Type B pancreatic cell (in vitro differentiated cells): ENCODE measurements at places on chromosomes 2 and 18.

DNA sequence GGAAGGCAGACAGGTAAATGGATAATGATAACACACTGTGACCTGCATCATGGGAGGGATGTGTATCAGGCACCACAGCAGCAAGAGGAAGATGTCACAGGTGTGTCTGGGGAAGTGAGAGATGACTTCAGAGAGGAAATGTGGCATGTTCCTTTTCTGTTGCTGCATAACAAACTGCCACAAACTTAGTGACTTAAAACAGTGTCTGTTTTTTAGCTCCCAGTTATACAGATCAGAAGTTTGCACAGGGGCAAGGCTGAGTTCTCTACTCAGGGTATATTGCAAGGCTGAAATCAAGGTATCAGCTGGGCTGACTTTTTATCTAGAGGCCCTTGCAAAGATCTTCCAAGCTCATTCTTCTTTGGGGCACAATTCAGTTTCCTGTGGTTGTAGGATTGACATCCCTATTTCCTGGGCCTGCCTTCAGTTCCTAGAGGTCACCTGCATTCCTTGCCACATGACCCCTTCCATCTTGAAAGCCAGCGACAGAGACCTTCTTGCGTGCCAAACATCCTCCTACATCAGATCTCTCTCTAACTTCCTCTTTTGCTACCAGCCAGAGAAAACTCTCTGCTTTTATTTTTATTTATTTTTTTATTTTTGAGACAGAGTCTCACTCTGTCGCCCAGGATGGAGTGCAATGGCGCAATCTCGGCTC lies 2.1 kb upstream of the MAP3K2 start:
- H3K27ac ChIP-seq = no peak overlapping the region
- H3K36me3 ChIP-seq = peaks cover 4% of the 10 kb centered on the region
- DNase-seq = no peak
- peaks cover 3% of the 10 kb centered on the region for H3K27me3 ChIP-seq

DNA sequence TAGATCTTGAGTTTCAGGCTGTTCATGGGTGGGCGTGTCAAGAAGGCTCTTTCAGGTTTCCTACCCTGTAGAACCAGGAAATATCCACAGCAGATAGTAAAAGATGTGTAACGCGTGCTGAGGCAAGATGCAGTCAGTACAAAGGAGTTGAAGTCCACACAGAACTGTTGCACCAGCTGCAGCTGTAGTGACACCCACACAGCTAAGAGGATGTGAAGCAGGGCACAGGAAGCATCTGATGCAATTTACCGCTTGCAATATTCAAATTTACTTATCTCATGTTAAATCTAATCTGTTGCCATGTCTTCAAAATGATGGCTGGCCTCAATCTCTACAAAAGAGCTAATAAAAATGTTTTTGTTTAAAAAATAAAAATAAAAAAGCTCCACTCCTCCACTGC lies 132.8 kb downstream of the ARHGAP15 start:
- no peaks in the 10 kb centered on the region for H3K36me3 ChIP-seq
- DNase-seq = no peak
- H3K4me3 ChIP-seq = no peak overlapping the region
- H3K4me1 ChIP-seq = peaks cover 5% of the 10 kb centered on the region
- no peak overlapping the region for H3K27ac ChIP-seq

DNA sequence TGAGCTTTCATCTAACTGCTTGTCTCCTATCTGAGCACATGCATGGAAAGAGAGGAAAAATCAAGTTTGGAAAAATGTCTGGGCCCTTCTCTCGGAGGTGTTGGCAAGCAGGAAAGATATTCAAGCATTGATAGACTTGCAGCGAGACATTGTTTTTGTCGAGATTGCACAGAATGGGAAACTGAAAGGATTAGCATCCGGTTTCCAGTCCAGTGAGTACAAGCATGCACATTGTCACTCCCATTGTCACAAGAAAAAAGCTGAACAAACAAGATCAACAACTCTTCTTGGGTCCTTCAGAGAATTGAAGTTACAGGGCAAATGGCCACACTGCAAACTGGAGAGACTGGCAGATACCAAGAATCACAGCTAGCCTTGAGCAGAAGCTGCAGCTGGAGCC lies 19.6 kb upstream of the MC5R start:
- no peaks in the 10 kb centered on the region for H3K4me1 ChIP-seq
- H3K27me3 ChIP-seq = peaks cover 33% of the 10 kb centered on the region
- H3K36me3 ChIP-seq = no peaks in the 10 kb centered on the region
- DNase-seq = no peak
- peak overlapping the region; percentile 3 for H3K4me3 ChIP-seq

DNA sequence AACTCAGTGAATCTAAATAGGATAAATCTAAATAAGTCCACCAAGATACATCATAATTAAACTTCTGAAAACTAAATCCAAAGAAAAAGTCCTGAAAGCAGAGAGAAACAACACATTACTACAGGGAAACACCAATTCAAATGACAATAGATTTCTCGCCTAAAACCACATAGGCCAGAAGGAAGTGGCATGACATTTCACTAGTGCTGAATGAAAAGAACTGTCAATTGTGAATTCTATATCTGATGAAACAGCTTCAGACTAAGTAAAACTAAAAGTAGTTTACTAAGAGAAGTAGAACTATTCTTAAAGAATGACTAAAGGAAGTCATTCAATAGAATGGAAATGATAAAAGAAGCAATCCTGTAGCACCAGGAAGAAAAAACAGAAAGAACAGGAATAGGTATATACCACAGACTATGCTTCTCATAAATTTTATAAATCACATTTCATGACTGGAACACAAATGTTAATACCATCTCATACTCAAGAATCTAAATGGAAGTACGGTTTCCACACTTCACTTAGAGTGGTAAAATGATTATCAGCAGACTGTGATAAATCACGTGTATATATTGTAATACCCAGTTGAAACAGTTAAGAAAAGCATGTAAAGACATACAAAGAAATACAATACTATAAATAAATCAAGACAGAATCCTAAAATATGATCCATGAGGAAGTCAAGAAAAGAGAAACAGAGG lies 46.4 kb downstream of the ASXL2 start:
- peaks cover 8% of the 10 kb centered on the region for H3K4me1 ChIP-seq
- H3K27ac ChIP-seq = no peak overlapping the region
- peaks cover 25% of the 10 kb centered on the region for H3K36me3 ChIP-seq

GRCh38 chr2:74421221-74421870 lies at the start of the genes C2orf81 and WDR54:
Gene C2orf81 (minus strand): TSS chr2:74421619. CDS start chr2:74421560, 59 bp downstream.
Gene WDR54 (plus strand): TSS chr2:74421730. CDS start chr2:74422154, 424 bp downstream.
- H3K4me1 ChIP-seq = peaks cover 14% of the 10 kb centered on the region
- peak within 1 kb of the TSS; percentile 96 for H3K4me3 ChIP-seq
- peaks cover 5% of the 10 kb centered on the region for H3K36me3 ChIP-seq
- DNase-seq = peak; percentile 92
- peaks cover 2% of the 10 kb centered on the region for H3K27me3 ChIP-seq
- H3K27ac ChIP-seq = peak within 1 kb of the TSS; percentile 88

DNA sequence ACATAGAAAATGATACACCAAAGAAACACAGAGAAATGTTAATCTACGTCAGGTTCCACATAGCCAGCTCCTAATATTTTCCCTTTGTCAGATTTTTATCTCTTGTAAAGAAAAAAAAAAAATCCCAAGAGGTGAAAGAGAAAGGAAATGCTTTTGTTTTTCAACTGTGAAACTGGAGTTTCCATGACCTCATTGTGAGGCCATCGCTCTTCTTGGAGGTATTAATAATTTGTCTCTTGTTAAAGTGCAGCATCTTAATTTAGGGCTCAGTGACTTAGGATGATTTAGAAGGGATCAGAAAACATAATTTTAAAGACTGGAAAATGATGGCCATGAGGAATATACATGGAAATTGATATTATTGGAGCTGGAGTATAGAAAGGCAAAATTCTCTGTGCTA lies 21.7 kb downstream of the ARHGAP28 start:
- DNase-seq = no peak
- H3K27ac ChIP-seq = peak overlapping the region; percentile 75
- peak overlapping the region; percentile 12 for H3K4me3 ChIP-seq
- H3K36me3 ChIP-seq = peaks cover 22% of the 10 kb centered on the region
- peaks cover 25% of the 10 kb centered on the region for H3K4me1 ChIP-seq
- no peaks in the 10 kb centered on the region for H3K27me3 ChIP-seq

GRCh38 chr2:73112026-73112912 lies 479 bp downstream of the RAB11FIP5 start:
- peaks cover 4% of the 10 kb centered on the region for H3K27me3 ChIP-seq
- no peak for DNase-seq
- H3K4me1 ChIP-seq = peaks cover 21% of the 10 kb centered on the region
- no peaks in the 10 kb centered on the region for H3K36me3 ChIP-seq
- H3K4me3 ChIP-seq = peak overlapping the region; percentile 93
- peak overlapping the region; percentile 93 for H3K27ac ChIP-seq

DNA sequence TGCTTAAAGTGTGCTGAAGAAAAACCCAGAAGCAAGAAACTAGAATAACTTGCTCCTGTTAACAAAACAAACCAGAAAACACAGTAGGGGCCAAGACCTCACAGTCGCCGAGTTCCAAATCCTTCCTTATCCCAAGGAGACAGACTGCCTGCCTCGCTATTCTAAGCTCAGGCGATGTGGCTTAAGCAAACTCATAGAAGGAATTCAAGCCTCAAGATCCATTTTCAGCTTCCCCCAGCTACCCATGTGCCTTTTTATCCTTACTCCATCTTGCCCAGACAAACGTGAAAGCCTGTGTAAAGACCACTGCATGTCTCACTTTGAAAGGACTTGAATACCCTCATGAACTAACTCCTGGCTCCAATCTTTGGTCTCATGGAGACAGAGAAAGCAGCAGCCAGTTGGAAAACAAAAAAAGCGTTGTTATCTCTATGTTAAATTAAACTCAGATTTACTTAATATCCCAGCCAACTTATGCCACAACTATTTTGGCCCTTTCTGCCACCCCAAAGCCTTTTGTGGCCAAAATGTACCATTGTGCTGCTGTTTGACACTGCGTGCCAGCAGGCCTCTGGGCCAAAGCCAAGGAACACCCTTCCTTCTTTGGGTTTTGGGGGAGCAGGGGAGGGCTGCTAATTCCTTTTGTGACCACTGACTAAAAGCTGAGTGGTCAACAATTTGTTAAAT lies 123.2 kb upstream of the FZD5 start:
- H3K4me1 ChIP-seq = peaks cover 10% of the 10 kb centered on the region
- no peak for DNase-seq
- no peaks in the 10 kb centered on the region for H3K36me3 ChIP-seq
- H3K4me3 ChIP-seq = no peak overlapping the region

DNA sequence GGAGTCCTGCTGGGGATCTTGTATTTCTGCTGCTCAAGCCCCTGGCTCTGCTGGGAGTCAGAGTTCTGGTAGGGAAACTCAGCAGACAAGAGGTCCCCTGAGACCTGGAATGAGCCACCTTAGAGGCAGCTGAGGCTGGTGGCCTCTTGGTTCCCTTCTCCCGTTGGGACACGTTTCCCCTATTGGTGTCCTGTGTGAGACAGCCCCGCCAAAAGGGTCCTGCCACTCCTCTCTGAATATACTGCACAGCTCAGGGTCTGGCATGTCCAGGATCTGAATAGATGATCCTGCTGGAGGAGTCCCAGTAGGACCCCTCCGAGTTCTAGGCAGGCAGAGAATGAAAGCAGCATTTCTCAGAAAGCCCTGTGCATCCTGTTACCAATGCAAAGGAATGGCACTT lies 2.0 kb upstream of the RALB start:
- H3K36me3 ChIP-seq = peaks cover 5% of the 10 kb centered on the region
- no peak for DNase-seq
- H3K4me1 ChIP-seq = peaks cover 46% of the 10 kb centered on the region
- no peak overlapping the region for H3K4me3 ChIP-seq

DNA sequence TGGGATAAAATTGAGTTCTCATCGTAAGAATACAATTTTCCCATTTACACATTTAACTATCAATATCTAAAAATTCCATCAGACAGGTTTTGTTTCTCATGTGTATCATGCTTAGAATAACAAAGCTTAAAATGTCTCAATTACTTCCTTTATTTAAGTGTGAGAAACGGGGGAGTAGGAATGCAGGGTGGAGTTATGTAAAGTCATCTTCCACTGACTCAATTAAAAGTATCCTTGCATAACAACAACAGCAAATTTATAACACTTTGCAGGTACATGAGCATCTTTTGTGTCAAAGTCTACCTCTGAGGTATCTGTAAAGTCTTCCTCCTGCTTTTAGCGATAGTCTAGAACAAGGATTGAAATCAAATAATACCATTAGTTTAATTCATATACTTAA lies 327.1 kb downstream of the EPHA4 start:
- peaks cover 3% of the 10 kb centered on the region for H3K27me3 ChIP-seq
- H3K36me3 ChIP-seq = no peaks in the 10 kb centered on the region
- no peak overlapping the region for H3K27ac ChIP-seq
- DNase-seq = no peak
- no peak overlapping the region for H3K4me3 ChIP-seq

GRCh38 chr18:79019881-79020280 lies 40.3 kb downstream of the SALL3 start:
- H3K4me3 ChIP-seq = no peak overlapping the region
- H3K27ac ChIP-seq = no peak overlapping the region
- H3K4me1 ChIP-seq = no peaks in the 10 kb centered on the region
- no peak for DNase-seq
- H3K27me3 ChIP-seq = peaks cover 3% of the 10 kb centered on the region

DNA sequence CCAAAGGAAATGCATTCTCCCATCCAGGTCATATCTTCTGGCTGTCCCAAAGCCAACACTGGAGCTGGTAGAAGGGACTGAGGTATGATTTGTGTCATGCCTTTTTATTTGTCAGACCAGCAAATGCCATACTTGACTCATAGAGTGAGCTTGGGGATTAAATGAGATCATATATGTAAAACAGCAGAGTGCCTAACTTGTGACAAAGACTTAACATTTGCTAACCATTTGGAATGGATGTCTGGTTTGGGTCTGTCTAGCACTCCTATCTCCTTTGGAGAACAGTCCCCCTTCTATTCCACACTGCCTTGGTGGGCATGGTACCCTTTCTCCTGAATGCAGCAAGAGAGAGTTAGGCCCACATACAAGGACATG lies 128.5 kb upstream of the LGALSL start:
- no peak overlapping the region for H3K27ac ChIP-seq
- H3K4me3 ChIP-seq = no peak overlapping the region
- H3K27me3 ChIP-seq = no peaks in the 10 kb centered on the region
- no peak for DNase-seq

- peaks cover 5% of the 10 kb centered on the region for H3K4me1 ChIP-seq
- no peaks in the 10 kb centered on the region for H3K36me3 ChIP-seq
- no peak for DNase-seq
These were observed 11.4 kb upstream of the REG1B start for GRCh38 chr2:79099140-79099686.

- H3K4me3 ChIP-seq = no peak overlapping the region
- peaks cover 8% of the 10 kb centered on the region for H3K27me3 ChIP-seq
- H3K27ac ChIP-seq = no peak overlapping the region
- DNase-seq = no peak
These were observed 309.5 kb downstream of the PIK3C3 start for GRCh38 chr18:42264497-42264896.

- DNase-seq = no peak
- H3K4me1 ChIP-seq = peaks cover 50% of the 10 kb centered on the region
- peak overlapping the region; percentile 99 for H3K27ac ChIP-seq
- H3K36me3 ChIP-seq = no peaks in the 10 kb centered on the region
These were observed 65.4 kb downstream of the LRRFIP1 start for GRCh38 chr2:237692601-237693290.

DNA sequence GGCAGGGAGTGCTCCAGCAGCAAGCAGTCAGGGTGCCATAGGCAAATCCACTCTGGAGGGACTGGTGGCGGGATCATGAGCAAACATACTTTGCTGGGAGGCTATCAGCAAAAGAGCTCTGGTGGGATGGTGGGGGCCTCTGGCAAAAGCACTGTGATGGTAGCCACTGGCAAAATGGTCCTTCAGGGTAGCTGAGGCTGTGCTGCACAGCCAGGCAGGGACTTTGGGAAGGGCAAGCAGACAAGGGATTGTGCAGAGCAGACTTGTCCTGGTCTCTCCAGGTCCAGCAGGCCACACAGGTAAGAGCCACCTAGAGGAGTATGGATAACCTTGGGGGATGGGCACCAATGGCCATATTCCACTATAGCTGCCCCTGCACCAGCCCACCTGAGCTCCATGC lies 129.4 kb upstream of the OTOS start:
- H3K27me3 ChIP-seq = peaks cover 24% of the 10 kb centered on the region
- no peak for DNase-seq
- H3K4me3 ChIP-seq = no peak overlapping the region
- H3K36me3 ChIP-seq = no peaks in the 10 kb centered on the region
- H3K27ac ChIP-seq = no peak overlapping the region
- no peaks in the 10 kb centered on the region for H3K4me1 ChIP-seq
